ENCODE measurements at places on chromosomes 3 and 15.

DNA sequence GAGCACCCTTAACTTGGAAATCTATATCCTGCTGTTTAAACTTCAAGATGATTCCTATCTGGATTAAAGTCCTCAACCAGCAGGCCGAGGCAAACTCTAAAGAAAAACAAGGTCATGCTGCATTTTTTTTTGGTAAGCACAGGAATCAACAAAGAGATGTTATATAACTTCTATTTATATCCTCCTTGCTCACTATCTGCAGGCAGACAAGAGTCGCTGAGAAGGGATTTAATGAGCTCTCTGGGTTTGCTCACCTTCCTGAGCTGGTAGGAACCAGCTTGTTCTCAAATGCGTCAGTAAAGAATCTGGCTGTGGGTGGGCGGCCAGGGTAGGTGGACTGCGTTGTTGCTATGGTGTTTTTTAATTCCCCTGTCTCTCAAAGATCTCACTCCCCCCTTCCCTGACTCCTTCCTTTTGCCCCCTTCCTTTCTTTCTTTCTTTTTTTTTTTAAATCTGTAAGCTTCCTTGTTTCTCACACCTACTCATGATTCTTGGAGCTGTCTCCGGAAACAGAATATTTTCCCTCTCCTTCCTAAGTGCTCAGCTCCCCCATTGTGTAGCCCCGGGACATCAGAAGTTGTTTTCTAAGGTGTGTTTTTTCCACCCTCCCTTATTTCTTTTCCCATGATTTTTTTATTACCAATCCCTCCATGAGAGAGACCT lies 228.8 kb upstream of the BHLHE40 start:
- DNase-seq = peak; percentile 65

- DNase-seq = no peak
Measured at GRCh38 chr15:63502137-63502766, 2.1 kb upstream of the USP3 start.

- no peak for DNase-seq
Measured at GRCh38 chr3:98967758-98968157, 66.3 kb upstream of the DCBLD2 start.

DNA sequence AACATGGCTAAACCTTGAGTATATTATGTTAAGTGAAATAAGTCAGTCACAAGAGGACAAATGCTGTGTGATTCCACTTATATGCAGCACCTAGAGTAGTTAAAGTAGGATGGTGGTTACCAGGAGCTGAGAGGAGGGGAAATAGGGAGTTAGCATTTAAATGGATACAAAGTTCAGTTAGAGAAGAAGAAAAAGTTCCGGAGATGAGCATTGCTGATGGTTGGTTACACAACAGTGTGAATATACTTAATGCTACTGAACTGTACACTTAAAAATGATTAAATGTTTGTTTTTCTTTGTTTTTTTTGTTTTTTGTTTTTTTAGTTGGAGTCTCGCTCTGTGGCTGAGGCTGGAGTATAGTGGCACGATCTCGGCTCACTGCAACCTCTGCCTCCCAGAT lies 67.7 kb upstream of the OSTN start:
- no peak for DNase-seq

DNA sequence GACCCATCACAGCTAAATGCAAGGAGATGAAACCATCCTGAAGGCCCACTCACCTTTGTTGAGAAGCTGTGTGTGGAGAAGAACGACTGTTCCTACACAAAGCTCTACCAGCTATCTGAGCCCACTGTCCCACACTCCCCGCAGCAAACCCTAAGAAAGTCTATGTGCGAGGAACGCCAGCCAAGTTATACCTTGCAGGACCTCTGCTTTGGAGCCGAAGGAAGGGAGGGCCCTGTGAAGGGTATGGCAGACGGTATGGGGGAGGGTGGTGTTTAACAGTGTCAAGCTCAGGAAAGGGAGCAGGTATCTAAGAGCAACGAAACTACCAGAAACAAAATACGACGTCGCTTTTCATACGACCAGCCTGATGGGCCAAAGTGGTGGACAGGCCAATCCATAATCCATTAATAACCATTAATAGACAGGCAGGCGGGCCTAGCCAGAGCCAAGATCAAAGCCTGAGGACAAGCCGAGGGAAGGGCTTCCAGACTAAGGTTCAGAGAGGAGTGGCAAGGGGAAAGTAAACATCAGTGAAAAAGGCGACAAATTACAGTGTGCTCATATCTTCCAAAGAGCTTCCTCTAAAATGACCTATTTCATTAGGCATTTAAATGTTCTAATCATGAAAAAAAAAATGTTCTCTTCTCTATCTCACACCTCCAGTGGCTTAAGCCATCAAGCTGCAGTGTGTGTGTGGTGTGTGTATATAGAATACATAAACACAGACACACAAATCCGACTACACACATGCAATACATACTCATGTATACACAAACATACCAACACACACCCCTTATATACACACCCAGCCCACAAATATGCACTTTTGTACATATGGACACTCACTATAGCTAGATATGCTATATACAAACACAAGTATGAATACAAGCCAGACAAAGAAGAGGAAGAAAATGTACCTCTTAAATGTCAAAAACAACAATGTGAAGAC lies 43.9 kb downstream of the PTPN23 start:
- no peak for DNase-seq

- no peak for DNase-seq
Measured at GRCh38 chr3:183826448-183827250, 1.3 kb upstream of the MAP6D1 start.

GRCh38 chr15:77839970-77840905 lies 207.5 kb upstream of the LINGO1 start:
- DNase-seq = no peak

- no peak for DNase-seq
Measured at GRCh38 chr3:18079062-18079461, 336.6 kb upstream of the TBC1D5 start.

- DNase-seq = no peak
Measured at GRCh38 chr3:17738219-17738618, 4.2 kb downstream of the TBC1D5 start.

DNA sequence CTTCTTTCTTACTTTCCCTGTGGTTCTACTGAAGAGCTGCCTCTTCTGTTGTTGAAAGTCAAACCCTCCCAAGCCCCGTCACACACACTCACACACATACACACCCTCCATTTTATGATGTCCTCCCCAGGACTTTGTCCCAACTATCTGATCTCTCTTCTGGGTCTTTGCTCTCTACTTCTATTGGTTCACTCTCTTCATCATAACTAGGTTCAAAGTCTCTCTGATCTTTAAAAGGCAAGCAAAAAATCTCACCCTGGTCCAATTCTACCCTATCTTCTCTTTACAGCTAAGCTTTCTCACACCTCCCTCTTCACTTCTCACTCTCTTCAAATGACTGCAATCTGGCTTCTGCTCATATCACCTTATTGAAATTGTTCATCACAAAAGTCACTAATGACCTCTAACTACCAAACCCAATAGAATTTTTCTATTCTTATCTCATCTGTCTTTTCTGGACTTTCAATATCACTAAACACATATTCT lies 34.8 kb downstream of the LRRFIP2 start:
- DNase-seq = no peak

DNA sequence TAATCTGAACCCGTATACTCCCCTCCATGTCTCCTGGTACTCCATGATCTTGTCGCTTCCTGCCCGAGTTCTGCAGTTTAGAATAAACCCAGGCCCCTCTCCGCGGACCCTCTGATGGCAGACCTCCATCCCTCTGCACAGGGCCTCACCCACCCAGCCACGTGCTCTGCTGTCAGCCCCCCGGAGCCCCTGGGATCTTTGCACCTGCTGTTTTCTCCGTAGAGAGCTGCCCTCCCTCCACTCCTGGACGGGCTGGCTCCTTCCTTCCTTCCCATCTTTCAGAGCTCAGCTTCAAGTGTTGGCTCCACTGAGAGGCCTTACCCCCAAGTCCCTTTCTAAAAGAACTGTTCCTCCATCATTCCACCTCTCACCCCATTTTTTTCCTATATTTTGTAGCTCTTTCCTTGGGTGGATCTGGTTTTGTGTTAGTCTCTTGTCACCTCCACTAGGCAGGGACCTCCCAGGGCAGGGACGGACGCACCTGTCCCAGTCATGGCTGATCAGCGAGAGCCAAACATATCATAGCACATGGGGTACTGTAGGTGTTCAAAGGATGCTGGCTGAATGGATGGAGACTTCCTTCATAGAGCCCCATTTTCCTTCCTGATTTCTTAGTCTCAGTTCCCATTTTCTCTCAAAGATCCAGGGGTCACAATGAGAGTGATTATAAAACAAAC lies 106.6 kb downstream of the VGLL4 start:
- DNase-seq = no peak

- no peak for DNase-seq
Measured at GRCh38 chr3:65685621-65686235, 353.0 kb downstream of the MAGI1 start.

GRCh38 chr3:142098964-142099363 lies 50.4 kb downstream of the TFDP2 start:
- no peak for DNase-seq

DNA sequence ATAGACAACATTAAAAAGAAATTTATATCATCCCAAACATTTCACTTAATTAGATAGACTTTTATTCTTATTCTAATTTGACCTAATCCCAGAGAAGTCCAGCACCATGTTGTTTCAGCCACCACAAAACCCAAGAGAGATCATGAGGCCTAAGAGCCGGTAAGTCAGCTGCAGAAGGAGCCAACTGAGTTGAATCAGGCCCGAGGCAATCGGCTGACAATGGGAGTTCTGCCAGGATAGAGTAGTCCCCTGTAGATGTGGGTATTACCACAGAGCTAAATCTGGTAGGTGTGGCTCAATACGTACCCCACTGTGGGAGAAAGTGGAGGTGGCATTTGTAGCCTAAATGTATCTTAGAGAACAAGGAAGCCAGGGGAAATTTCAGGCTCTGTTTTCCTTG lies 49.7 kb upstream of the UMPS start:
- no peak for DNase-seq

DNA sequence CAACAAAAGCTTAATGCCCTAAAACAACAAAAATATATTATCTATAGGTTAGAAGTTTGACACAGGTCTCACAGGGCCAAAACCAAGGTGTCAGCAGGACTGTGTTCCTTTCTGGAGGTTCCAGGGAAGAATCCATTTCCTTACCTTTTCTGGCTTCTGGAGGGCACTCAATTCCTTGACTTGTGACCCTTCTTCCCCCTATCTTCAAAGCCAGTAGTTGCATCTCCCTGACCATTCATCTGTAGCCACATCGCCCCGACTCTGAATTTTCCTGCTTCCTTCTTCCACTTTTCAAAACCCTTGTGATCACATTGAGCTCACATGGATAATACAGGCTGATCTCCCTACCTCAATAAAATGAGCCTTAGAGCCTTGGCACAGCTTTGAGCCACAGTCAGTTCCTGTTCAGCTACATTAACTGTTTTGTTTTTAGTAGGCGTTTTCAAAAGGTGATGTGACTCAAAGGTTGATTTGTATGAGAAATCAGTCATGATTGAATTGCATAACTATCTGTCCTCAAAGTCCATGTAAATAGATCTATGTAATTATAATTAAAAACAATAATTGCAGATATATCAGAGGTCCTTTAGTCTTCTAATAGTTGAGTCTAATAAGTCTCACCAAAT lies 12.4 kb downstream of the PFN2 start:
- no peak for DNase-seq

DNA sequence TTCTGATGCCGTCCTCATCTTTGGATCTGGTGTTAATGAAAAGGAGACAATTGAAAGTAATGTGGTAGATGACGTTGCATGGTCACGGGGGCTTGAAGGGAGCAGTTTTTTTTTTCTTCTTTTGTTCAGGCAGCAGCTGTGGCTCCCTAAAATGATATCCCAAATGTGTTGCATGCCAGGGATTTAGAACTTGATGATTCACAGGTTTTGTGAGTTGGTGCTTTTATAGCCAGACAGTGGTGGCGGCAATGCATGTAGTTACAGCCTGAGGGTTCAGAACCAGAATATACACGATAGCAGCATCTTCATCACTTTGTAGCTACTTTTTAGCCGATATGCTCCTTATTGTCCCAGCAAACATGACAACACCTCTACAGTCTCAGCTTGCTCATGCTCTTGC lies 133.4 kb downstream of the CHST2 start:
- DNase-seq = no peak

- DNase-seq = no peak
Measured at GRCh38 chr15:63210151-63211091, 21.0 kb downstream of the RAB8B start.

GRCh38 chr15:81286621-81287121 lies 37.3 kb downstream of the STARD5 start:
- DNase-seq = no peak

DNA sequence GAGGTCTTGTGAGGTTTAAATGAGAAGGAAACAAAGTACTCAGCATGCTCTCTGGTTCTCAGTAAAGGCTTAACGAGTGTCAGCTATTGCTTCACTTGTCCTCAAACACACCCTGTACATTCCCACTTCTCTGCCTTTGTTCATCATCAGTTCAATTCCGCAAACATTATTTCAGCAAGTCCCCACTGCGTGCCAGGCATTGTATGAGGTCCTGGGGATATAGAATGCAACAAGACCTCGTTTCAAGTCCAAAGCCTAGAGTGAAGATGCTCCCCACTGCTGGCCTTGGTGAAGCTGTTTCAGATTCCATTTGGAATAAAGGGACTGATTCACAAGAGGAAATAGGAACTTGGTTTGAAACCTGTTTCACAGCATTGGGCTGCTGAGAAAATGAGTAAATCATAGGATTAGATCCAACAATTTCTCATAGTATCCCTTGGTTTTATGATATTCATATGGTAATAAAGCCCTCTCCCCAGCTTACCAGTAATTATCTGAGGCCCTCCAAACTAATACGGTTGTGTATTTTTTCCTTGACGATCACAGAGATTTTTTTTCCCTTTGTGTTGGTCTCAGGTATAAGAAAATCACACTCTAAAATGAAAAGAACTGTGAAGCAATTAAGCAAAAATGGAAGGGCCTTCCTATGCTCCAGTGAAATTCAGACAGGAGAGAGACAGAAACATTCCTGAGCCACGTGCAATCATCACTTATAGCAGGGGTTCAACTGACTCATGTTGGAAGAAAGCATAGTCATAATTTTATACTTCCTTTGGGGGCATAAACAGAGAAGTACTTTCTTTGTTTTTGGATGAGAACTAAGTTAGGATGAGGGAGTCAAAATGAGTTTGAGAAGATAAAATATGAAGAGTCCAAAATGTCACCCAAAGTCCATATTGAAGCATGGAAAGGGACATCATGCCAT lies 258.6 kb downstream of the RORA start:
- no peak for DNase-seq

GRCh38 chr15:66115568-66116206 lies 137.9 kb downstream of the MEGF11 start:
- no peak for DNase-seq

DNA sequence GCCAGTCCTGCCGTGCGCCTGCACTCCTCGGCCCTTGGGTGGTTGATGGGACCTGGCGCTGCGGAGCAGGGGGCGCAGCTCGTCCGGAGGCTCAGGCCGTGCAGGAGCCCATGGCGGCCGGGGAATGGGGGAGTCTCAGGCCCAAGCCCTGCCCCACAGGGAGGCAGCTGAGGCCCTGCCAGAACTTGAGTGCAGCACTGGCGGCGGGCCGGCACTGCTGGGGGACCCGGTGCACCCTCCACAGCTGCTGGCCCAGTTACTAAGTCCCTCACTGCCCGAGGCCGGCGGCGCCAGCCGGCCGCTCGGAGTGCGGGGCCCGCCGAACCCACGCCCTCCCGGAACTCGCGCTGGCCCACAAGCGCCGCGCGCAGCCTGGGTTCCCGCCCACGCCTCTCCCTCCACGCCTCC lies 190.9 kb upstream of the MME start:
- DNase-seq = no peak

Measured in nucleus accumbens (tissue), 56 donors.